ENCODE measurements at places on chromosomes 6 and 20.

DNA sequence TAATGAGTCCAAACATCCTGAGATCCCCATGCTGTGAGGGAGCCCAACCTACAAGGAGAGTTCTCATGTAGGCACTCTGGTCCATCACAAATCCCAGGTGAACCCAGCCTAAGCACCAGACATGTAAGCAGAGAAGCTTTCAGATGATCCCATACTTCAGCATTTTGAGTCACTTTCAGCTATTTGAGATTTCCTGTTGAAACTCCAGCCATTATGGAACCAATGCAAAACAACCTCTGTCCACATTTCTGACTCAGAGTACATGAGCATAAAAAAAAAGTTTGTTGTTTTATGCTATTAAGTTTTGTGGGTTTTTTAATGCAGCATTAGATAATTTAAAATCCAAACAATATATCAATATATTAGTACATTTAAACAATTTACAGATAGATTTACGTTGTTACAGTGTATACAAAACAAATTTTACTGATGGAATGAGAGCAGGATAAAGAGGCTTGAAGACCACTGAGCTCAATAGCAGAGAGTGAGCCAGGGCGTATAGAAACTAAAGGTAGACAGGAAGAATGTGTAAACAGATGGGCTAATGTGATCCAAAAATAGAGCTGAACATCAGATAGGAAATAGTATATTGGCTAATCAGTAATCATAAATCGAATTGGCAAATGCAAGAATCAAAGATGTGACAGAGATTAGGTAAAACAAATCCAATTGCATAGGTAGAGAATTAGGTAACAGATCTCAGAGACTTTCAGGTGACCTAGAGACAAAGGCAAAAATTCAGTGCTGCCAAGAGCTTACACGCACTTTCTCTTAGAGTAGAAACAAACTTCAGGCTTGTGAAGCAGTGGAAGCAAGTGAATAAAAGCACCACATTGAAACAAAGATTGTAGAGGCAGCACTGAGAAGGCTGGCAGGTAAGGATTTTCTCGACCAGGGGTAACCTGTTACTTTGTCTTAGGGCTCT, 36.2 kb upstream of the PLCB1 start:
- no peak for DNase-seq

GRCh38 chr20:39289831-39290230, 327.7 kb downstream of the DHX35 start:
- no peak for DNase-seq

GRCh38 chr20:19849341-19850197, 91.5 kb downstream of the RIN2 start:
- DNase-seq: no peak

DNA sequence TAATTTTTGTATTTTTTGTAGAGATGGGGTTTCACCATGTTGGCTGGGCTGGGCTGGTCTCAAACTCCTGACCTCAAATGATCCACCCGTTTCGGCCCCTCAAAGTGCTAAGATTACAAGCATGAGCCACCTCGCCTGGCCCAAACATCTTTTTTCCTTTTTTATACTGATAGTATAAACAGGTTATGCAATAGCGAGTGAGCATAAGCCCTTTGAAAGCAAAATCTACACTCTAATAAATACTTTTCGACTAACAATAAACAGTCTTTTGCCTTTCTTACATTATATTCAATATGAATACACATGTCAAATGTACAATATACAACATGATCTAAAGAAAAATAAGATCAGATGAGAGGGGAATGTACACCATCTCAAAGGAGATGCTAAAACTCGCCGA, 38.7 kb downstream of the KIF13A start:
- DNase-seq: no peak

GRCh38 chr6:4322846-4323309, 187.5 kb upstream of the ECI2 start:
- no peak for DNase-seq

- no peak for DNase-seq
Observed at GRCh38 chr6:71034563-71035345, 77.9 kb upstream of the B3GAT2 start.

DNA sequence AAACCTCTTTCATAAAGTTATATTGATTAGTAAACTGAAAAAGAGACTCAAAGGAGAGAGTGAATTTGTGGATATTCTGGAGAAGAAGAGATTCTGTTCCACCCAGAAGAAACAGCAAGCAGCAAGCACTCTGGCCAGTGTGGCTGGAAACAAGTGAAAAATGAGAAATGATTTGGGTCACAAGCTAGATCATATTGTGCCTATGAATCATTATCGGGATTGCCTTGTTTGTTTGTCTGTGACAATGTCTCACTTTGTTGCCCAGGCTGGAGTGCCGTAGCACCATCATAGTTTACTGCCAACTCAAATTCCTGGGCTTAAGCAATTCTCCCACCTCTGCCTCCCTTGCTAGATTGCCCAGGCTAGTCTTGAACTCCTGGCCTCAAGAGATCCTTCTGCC, 106.5 kb upstream of the LOC128125822 start:
- DNase-seq: no peak

- DNase-seq: peak; percentile 37
Observed at GRCh38 chr6:21846541-21847451, 253.2 kb downstream of the SOX4 start.

DNA sequence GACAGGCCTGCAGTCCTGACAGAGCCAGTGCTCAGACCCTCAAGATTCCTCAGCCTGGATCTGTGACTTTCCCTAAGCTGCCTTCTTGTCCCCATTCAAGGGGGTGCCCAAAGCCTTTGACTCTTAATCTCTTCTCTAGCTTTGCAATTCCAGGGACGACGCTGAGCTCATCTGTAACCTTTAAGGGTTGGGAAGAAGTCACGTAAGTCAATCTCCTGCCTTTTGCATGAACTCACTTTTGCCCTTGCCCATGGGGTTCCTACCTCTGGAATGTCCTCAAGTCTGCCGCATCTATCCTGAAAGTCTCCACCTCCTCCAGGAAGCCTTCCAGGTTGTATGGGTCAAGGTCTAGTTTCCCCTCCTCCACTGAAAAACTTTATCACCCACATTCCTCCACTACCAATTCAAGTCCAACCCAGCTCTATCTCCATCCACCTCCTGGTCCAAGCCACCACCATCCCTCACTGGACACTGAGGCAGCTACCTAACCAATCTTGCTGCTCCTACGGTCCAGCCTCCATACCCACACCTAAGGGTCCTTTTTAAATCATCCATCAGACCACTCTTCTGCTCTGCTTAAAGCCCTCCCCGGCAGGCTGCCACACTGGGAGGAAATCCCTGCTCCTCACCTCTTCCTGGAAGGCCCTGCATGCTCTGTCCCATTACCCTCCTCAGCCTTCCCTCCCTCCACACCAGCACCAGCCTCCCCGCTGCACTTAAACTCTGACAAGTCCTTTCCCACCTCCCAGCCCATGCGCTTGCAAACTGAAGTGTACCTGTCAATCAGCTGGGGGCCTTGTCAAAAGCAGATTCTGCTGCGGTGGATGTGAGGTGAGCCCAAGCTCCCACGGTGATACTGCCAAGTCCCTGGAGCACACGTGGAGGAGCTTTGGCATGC, 29.7 kb downstream of the PREX1 start:
- no peak for DNase-seq

- no peak for DNase-seq
Observed at GRCh38 chr6:152309648-152310047, 327.5 kb downstream of the SYNE1 start.

GRCh38 chr6:38503960-38504682, 135.6 kb downstream of the BTBD9 start:
- DNase-seq: no peak
